ENCODE measurements at places on chromosomes 2 and 18.

GRCh38 chr18:12531749-12532148 is 124.0 kb downstream of the PRELID3A start:
- DNase-seq, result no peak

- DNase-seq, result no peak
These were observed 31.7 kb downstream of the SAP130 start for GRCh38 chr2:127996160-127996559.

GRCh38 chr2:27860111-27860510 is 30.1 kb downstream of the RBKS start:
- DNase-seq, result no peak

DNA sequence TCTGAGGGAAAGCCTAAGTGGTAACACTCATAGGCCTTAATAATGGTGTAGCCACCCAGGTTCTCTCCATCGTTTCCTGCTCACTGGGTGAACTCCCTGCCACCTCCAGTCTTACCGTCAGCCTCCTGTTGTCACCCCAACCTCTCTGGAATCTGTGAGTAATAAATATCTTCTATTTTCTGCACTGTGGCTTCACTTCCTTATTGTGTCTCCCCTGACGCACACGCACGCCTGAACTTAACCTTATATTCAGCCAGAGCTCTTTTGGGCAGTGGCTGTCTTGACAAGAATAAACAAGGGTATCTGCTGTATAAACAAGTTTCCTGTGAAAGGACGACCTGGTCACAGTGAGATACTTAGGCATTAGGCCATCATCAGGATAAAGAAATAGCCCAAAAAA is 467.2 kb downstream of the SPAG16 start:
- DNase-seq, result no peak

GRCh38 chr18:59560556-59560955 is 136.7 kb downstream of the CCBE1 start:
- DNase-seq, result no peak
